ENCODE measurements at places on chromosomes 3 and 15.

DNA sequence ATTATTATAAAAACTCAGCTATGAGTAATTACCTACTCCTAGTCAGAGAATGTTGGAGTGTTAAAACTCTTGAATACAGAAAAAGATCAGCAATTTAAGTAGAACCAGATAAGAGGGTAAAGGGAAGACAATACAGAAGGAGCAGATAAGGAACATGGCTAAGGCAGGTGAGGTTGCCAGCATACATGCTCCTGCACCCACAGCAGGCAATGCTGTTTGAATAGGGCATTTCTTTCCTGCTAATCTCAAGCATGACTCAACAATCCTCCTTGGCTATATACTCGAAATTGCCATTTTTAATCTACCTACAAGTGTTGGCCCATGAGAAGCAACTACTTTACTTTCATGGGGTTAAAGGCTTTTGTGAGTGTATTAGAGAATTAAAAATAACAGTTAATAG lies 494.5 kb downstream of the DIPK2A start:
- no peak for DNase-seq

DNA sequence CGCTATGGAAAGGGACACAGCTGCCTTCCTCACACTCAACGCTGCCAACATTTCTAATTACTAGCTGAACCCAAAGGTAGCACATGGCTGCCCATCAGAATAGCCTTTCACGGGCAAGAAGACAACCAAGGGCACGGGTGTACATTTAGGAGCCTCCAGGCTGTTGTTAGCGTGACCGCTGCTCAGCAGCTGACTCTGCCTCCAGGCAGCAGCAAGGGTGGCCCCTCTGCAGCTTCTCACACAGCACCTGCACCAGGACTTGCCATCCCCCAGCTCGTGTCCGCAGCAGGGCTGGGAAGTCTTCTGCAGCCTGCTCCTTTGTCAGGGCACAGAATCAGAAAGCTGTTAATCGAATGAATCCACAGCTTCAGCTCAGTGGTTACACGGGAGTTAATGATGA lies 146.8 kb downstream of the ADAMTS17 start:
- DNase-seq = no peak

- no peak for DNase-seq
These were observed 23.6 kb upstream of the SSUH2 start for GRCh38 chr3:8668216-8668615.

DNA sequence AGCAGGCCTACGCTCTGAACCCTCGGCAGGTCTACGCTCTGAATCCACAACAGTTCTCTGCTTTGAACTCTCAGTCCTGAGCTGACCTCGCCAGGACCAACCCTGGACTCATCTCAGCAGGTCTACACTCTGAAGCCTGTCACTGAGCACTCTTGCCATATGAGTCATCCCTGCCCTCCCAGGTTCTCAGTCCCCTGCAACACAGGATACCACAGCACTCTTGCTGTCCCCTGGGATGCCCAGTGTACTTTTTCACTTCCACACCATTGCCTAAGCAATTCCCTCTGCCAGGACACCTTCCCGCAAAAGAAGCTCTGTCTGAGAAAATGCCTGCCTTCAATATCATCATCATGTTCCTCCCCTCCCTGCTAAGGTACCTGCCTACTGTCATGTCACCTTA lies 42.0 kb downstream of the NUP210 start:
- no peak for DNase-seq

- DNase-seq = no peak
These were observed 204.9 kb downstream of the STAG1 start for GRCh38 chr3:136547293-136547692.

DNA sequence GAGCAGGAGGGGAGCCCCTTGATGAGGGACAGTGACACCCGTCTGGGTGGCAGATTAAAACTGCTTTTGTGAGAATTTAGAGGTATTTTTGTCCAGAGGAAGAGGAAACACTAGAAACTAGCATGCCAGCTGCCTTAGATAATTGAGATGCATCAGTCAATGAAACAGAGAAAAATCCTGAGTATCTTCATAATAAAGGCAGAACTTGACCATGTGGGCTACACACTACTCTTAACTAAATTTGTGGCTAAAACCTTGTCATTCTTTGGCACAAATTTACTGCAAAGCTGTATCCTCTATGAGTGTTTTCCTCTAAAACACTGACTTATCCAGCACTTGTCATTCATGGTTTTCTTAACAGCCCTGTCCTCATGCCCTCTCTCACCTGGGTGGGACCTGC lies 259.7 kb upstream of the TPM1 start:
- no peak for DNase-seq

GRCh38 chr15:83784975-83785374 lies 131.1 kb downstream of the ADAMTSL3 start:
- DNase-seq = no peak

- no peak for DNase-seq
These were observed 60.2 kb upstream of the ACP3 start for GRCh38 chr3:132256989-132257388.
